ENCODE measurements at places on chromosomes 11 and 22.

DNA sequence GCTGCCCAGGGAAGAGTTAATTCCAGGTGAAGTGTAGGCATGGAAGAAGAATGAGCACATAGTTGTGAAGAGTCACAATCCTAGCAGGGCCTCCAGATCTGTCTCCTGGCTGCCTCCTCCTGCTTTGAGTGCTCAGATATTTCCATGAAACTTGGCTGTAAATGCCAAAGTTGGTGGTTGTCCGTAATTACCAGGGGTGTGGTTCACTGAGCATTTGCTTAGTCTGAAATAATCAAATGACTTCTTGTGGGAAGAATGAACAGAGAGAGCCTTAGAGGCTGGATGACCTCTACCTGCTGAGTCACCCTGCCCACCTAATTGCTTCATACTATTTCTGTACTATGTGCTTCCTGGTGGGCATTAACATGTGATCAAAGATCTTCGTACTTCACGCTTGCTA, 50.9 kb downstream of the APIP start:
- DNase-seq: no peak

GRCh38 chr11:68928136-68928880, 24.6 kb downstream of the IGHMBP2 start:
- no peak for DNase-seq

DNA sequence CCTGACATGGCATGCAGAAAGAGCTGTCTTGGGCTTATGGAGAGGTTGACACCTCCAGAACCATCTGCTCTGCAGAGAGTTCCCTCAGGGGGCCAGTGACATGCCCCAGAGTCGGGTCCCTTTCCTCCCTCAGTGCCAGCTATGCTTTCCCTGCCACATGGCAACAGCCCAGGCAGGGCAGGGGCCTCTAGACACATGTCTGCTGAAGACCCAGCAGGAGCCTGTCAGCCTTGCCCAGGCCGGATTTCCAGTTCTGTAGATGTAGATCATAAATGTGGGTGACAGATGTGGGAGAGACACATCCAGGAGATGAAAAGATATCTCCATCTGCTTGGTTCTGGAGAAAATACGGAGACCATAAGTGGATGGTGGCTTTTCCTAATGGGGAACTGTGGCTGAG, 25.5 kb downstream of the NAV2 start:
- peak; percentile 23 for DNase-seq

DNA sequence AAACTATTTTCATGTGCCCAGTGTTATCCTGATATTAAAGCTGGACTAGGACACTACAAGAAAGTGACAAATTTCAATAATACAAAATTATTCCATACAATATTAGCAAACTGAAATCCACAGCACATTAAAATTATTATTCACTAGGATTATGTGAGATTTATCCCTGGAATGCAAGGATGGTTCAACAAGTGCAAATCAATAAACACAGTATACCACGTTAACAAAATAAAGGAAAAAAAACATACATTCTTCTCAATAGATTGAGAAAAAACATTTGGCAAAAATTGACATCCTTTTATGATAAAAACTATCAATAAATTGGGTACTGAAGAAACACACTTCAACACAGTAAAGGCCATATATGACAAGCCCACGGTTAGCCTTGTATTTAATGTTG, 1758.2 kb upstream of the RAG2 start:
- DNase-seq: no peak

DNA sequence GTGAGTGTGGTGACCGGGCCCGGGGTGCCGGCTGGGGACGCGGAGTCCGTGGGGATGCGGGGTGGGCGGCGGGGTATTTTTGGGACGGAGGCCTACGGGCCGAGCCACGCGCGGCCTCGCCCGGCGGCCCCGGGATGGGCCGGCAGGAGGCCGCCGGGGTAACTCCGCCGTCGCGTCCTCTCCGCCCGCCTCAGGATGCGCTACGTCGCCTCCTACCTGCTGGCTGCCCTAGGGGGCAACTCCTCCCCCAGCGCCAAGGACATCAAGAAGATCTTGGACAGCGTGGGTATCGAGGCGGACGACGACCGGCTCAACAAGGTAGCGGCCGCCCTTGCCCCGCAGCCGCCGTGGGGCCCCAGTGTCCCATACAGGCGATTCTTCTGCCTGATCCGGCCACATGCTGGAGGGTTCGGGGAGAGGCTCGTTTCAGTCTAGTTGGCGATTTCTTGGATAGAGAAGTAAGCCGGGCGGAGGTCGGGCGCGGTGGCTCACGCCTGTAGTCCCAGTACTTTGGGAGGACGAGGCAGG, 337 bp downstream of the RPLP2 start:
- no peak for DNase-seq

DNA sequence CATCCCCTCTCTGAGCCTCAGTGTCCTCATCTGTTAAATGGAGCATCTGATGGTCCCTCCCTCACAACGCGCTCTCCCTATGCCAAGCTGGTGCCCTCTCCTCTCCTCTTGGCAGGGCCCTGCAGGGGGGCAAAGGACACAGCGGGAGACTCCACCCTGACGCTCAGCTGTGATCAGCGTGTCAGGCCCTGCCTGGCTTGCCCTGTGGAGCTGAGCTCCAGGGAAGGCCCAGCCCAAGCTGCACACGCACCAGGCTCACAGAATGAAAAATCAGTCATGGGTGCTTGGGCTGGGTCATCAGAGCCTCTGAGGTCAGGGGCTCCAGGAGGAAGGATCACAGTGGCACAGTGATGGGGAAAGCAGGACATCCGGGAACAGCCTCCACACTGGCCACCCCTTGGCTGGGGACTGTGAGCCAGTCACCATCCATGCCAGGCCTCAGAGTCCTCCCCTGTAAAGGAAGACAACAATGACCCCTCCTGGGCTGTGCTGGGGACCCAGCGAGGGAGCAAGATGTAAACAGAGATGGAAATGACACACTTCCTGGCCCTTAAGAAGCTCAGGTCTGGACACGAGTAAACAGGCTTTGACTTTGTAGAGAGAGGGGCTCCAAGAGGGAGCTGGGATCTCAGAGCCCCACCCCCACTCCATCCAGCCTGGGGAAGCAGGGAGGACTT, 36.6 kb downstream of the RPL3 start:
- no peak for DNase-seq

DNA sequence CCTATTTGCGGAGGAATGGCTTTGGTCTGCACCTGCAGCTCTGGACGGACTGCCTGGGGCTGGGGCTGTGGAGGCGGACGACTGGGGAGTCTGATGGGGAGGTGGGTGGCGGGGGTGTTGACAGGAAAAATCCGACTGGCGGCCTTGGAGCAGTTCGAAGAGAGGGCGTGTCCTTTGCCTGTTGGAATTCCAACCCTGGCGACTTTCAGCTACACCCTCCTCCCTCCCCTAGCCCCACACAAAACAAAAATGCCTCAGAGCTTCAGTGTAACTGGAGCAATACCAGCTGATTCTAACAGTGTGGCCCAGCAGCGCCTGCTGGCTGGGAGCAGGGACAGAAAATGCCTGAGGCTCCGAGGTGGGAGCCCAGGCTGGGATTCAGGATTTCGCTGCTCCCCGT, 85.4 kb downstream of the ATXN10 start:
- no peak for DNase-seq

DNA sequence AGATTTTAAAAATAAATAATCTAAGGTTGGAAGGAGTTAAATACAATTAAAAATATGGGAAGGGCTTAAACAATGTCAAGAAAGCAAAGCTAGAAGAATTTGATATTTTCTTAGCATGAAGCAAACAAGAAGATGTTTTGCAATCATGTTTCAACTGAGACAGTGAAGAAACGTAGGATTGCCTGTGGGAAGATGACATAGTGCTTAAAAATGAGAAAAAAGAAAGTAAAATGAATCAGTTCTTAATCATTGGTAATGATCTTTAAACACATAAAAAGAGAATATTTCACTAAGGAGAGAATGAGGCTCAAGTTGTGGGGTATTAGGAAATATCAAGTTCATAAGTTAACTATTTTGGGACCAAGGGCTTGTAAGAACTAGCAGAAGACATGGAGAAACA, 855.0 kb downstream of the METTL15 start:
- DNase-seq: peak; percentile 36

GRCh38 chr22:25546751-25547150, 17.7 kb upstream of the GRK3 start:
- no peak for DNase-seq

DNA sequence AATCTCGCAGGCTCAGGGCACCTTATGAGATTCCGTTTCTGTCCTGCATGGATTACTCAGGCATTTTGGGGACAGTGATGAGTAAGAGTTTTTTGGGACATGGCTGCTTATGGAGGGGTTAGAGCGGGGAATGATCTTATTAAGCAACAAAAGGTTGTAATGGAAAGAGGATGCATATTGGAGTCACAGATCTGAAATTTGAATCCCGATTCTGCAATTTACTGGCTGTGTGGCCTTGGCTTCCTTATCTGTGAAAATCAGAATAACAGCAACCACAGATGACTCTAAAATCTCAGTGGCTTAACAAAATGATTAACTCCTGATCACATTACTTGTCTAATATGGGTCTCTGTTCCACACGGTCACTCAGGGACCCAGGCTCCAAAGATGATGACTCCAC, 5.8 kb downstream of the TSPAN18 start:
- DNase-seq: no peak

DNA sequence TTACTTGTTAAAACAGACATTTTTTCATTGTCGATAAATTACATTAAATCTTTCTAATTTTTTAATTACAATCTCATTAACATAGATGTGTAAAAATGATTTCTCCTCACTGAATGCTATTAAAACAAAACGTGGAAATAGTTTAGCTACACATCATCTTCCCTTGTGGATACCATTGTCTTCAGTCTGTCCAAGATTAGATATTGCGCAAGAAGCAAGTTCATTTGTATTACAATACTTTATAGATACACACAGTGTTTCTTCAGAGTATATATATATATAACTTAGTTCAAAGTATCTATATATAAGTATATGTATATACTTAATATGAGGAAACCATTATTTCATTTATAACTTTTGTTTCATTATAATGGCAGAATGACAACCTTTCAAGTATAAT, 883.3 kb upstream of the CNTN5 start:
- no peak for DNase-seq

DNA sequence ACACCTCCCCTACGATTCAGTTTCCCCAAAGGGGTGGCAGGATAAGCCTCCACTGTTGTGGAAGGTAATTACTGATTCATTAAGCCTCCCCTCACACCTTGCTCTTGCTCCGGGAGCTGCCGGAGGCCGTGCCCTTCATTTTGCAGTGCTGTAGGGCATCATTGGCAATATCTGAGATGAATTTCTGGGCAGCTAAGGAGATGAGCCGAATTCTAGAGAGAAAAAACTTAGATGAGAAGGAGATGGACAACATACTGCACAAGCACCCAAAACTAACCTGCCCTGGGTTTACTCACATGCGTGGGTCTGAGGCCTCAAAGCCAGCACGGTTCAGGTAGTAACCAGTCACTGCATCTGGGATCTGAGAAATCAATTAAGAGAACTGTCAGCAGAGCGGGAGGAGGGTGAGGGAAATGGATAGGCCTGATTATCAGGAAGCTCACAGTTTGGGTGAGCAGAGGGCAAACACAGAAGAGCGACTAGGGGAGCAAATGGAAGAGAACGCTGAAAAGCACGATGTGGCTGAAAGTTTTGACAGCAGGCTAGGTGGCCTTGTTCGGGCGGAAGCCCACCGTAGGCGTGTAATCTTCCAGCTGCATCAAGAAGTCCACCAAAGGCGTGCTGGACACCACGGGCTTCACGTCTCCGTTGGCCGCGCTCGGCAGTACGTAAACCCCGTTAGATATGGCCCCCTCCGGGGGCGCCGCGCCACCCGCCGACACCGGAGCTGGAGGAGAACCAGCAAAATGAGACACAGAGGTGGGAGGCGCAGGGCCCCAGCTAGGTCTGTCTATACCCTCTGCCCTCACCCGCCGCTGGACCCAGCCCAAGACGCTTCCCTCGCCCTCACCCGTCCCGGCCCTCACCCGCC, 689 bp downstream of the TAF10 start:
- no peak for DNase-seq

DNA sequence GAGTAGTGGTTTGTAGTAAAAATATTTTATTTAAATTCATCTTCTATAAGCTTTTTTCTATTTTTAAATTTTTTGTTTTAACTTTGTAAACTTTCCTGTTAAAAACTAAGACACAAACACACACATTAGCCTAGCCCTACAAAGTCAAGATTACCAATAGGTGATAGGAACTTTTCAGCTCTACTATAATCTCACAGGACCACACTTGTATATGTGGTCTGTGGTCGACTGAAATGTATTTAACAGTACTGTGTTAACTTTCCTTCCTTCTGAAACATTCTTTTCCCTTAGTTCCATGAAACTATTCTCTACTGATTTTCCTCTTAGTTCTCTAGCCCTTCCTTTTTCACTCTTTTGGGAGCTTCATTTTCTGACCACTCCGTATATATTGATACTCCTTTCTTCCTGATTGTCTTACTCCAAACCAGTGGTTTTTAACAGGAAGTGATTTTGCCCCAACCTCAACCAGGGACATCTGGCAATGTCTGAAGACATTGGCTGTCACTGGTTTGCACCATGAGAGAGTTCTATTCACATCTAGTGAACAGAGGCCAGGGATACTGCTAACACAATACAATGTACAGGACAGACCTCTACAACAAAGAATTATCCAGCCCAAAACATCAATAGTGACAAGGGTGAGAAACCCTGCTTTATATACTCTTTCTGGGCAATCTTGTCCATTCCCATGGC, 8.8 kb downstream of the ZW10 start:
- no peak for DNase-seq

DNA sequence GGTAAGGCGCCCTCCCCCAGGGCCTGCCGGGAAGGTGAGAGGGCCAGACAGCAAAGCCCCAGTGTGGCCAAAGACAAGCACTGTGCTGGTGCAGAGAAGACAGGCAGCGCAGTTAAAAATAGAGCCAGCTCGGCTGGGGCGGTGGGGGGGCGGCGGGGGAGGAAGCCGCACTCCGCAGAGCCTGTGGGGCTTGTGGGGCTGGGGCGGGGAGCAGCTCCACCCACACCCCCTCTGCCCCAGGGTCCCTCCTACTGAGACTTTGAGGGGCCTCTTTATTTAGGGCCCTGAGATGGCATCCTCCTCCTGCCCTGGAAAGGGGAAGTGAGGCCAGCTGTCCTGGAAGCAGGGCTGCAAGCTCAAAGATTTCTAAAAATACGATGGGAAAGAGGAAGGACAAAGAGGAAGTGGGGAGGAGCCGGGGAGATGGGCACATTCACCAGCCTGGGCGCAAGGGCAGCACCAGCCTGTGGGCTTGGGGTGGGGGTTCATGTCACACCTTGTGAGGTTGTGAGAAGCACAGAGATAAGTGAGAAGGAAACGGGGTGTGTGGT, 2.6 kb downstream of the CYTH4 start:
- DNase-seq: no peak

- no peak for DNase-seq
Observed at GRCh38 chr22:20065896-20066616, 14.0 kb upstream of the DGCR8 start.

DNA sequence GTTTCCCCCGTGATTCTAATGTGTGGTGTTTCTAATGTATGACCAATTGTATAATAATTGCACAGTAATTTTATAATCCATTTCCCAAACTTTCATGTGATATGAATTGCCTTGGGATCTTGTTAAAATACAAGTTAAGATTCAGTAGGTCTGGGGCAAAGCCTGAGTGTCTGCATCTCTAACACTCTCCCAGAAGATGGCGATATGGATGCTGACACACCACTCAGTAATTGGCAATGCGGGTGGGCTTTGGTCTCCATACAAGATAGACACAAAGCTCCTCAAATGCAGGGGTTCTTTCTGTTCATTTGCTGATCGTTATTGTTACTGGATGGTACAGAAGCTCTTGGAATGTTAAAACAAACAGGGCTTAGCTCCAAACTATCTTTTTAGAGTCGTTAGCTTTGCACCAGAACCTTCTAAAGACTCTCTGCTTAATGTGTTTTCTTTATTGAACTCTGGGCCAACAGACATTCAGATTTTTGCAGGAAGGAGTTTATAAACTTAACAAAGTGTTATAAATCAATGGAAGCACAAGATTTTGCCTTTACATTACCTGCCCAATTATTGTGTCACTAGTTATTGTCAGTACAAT, 45.4 kb upstream of the ANO3 start:
- no peak for DNase-seq
